ENCODE measurements at places on chromosomes 1 and 21.

GRCh38 chr1:159987186-159987585, 33.1 kb upstream of the SLAMF9 start:
- DNase-seq: no peak

- peak; percentile 88 for DNase-seq
Observed at GRCh38 chr1:240312872-240313271, 221.2 kb downstream of the FMN2 start.

DNA sequence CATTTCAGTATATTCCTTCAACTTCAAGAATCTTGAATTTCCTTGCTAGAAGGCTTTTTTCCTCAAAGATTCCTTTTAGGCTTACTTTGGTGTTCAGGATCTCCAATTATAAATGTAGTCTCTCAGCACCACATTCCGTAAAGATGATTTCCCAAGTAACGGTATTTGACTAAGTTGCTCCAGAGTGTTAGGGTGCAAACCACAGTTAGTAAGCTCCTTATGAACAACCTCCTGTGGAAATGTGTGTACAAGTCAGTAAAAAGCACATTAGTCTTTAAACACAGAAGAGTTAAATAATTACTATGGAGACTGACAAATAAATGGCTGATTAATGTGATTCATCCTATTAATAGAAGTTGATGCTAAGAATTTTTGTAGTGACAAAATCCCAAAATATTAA, 10.3 kb downstream of the DONSON start:
- peak; percentile 28 for DNase-seq

- DNase-seq: no peak
Observed at GRCh38 chr1:48205522-48205921, 17.0 kb upstream of the SLC5A9 start.

GRCh38 chr1:153122831-153123421, 9.6 kb upstream of the SPRR2F start:
- DNase-seq: no peak

GRCh38 chr1:91151702-91152101, 129.9 kb upstream of the ZNF644 start:
- no peak for DNase-seq

DNA sequence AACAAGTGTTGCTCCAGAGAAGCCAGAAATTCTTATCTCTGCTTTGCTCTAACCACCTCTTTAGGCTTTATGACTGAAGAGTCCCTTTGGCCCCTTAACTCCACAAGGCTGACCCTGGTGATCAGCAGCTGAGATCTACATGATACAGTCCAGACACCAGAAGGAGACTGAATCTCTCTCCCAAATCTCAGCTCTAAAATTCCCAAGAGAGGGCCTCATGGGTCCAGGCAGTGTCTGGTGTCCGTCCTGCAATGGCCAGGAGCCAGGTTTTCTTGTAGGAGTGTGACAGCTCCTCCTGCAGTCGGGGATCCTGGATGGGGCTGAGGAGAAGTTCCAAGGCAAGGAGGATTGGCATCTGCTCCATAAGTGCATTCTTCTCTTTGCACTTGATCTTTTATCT, 35.3 kb downstream of the L1TD1 start:
- DNase-seq: no peak

- no peak for DNase-seq
Observed at GRCh38 chr1:3420218-3420951, 34.1 kb upstream of the ARHGEF16 start.

GRCh38 chr1:10299151-10299550, 88.8 kb downstream of the KIF1B start:
- DNase-seq: no peak

- DNase-seq: no peak
Observed at GRCh38 chr1:212633161-212633560, 24.6 kb downstream of the ATF3 start.

GRCh38 chr1:53319296-53320101, 8.4 kb downstream of the LRP8 start:
- DNase-seq: no peak

GRCh38 chr21:42218836-42219605, at the start of gene ABCG1:
TSS of gene ABCG1 (plus strand) at chr21:42219140. CDS start at chr21:42219263, 123 bp downstream.
- no peak for DNase-seq

- no peak for DNase-seq
Observed at GRCh38 chr1:226989085-226989920, 49.2 kb downstream of the COQ8A start.

- DNase-seq: no peak
Observed at GRCh38 chr1:238153253-238153652, 262.5 kb upstream of the ZP4 start.

DNA sequence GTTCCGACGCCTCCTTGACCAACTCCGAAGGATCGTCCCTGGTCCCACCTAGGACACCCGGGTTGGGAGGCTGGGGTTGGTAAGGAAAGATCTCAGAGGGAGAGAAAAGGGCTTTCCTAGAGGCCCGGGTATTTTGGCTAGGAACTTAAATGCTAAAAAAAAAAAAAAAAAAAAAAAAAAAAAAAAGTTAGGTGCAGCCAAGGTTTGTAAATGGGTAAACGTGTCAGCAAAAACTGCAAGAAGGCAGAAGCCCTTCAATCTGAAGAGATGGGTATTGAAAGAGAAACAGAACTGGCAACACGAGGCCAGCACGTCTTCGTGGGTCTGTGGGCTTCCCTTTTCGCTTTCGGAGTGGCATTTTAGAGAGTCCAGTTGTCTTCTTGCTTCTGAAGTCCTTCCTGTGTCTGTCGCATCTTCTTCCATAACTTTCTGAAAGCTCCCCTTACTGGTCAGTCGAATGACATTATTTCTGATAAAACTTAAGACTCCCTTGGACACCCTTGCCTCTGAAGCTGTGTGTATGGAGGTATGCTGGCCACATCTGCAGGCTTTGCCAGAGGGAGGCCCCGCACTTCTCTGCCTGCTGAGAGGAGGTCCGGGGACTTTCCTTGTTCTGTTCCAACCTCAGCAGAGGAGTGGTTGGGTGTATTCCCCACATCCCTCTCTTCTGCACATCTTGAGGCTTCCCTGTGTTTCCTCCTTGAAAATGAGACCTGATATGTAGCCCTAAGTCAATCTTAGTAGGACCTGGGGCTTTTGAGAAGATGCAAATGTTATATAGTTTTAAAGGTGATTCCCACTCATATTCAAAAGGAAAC, 745 bp downstream of the RCSD1 start:
- no peak for DNase-seq

GRCh38 chr1:219523411-219523810, 89.5 kb downstream of the ZC3H11B start:
- no peak for DNase-seq

DNA sequence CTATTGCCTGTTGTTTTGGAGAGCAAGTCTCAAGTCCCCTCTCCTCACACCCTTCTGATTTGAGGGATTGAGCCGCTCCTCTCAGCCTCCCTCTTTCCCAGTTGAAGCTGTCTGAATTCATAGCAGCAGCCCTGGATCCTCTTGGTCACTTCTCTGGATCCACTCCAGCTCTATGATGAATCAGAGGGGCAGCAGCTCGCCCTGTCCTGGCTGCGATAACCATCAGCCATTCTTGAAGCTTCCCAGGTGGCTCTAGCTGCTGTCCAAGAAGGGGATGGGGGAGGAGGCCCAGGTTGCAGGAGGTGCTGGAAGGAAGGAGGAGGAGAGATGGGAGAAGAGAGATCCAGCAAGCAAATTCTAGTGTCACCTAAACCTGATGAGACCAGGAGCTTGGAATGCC, 31.3 kb downstream of the WNT4 start:
- no peak for DNase-seq

GRCh38 chr1:2042830-2043773, 7.1 kb upstream of the PRKCZ start:
- no peak for DNase-seq

- DNase-seq: no peak
Observed at GRCh38 chr1:219050086-219050821, 123.4 kb upstream of the LYPLAL1 start.

GRCh38 chr1:161226320-161226711, 456 bp downstream of the TOMM40L start:
- no peak for DNase-seq

DNA sequence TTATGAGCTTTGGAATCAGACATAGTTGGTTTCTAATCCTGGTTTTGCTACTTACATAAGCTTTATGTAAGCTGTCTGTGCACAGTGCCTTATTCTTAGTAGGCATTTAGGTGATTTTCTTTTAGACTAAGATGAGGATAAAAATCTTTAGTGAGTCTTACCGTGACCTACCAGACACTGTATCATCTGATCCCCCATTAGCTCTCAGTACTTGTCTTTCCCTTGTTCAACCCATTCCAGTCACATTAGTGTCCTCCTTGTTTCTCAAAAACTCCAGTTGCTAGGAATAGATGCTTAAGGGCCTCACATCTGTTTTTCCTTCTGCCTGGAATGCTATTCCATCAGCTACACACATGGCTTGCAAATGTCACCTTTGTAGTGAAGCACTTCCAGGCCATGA, 18.8 kb downstream of the PPP1R12B start:
- DNase-seq: peak; percentile 30

DNA sequence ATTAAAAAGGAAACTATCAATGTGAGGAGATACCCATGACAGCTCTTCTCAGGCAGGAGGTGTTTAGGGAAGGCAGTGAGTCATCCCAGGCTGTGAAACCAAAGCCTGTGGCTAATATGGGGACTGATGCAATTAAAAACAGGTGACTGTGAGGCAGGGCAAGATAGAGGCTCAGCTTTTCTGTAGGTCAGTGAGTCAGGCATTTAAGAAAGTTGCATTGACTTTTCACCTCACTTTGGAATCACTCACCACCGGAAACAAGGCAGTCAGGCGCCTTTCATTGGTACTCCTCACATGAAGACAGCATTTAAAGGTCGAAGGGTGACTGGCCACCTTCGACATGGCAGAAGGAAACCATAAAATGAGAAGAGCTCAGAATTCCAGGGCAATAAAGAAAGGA, 54.5 kb downstream of the PAPPA2 start:
- peak; percentile 18 for DNase-seq

GRCh38 chr1:49630156-49630555, 393.6 kb downstream of the AGBL4 start:
- DNase-seq: no peak

GRCh38 chr1:56300836-56301235, 278.5 kb downstream of the PLPP3 start:
- no peak for DNase-seq

GRCh38 chr1:221697923-221698425, 43.9 kb downstream of the DUSP10 start:
- DNase-seq: no peak

DNA sequence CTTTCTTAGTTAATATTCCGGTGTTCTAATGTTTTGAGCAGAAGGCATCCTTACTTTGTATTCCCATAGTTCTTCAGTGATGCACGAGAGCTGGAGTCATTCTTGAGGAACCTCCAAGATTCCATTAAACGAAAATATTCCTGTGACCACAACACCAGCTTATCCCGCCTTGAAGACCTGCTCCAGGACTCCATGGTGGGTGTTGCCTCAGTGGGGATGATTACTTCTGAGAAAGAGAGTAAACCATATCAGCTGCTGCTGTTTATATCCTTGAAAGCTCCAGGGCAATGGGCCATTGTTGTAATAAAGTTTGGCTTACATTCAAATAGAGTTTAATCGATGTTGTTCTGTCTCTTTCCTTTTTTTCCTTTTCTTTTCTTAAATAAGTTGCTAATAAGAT, 93.1 kb downstream of the MACF1 start:
- peak; percentile 24 for DNase-seq

GRCh38 chr1:167880580-167881021, 33.3 kb downstream of the ADCY10 start:
- no peak for DNase-seq

GRCh38 chr1:168626326-168626725, 49.9 kb downstream of the XCL1 start:
- no peak for DNase-seq

- DNase-seq: no peak
Observed at GRCh38 chr1:219099307-219099706, 74.4 kb upstream of the LYPLAL1 start.

GRCh38 chr1:187300081-187300480, 471.3 kb downstream of the PLA2G4A start:
- DNase-seq: no peak

- no peak for DNase-seq
Observed at GRCh38 chr1:168893359-168893801, 164.4 kb upstream of the DPT start.

GRCh38 chr1:220084460-220084859, 5.1 kb downstream of the BPNT1 start:
- DNase-seq: no peak

- DNase-seq: no peak
Observed at GRCh38 chr21:37542512-37542911, 175.9 kb downstream of the DYRK1A start.

DNA sequence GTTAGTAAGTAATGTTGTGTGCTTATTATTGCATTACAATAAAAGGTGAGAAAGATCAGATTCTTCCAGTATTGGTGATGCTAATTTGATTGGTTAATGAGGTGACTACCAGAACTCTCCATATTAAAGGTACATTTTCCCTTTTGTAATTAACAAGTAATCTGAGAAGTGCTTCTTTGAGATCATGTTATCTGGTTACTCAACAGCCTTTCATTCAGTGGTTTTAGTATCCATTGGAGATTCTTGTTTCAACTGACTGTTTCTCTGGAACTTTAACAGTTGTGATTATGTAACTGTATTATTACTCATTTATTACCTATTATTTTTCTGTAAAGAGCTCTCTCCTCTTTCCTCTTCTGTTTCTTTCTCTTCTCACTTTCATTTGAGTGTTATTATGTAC, 86.7 kb downstream of the PEX14 start:
- no peak for DNase-seq

- DNase-seq: no peak
Observed at GRCh38 chr1:83110156-83110555, 888.8 kb downstream of the TTLL7 start.

- no peak for DNase-seq
Observed at GRCh38 chr1:24253571-24253970, 65.6 kb upstream of the GRHL3 start.

GRCh38 chr1:37746806-37747205, 18.1 kb downstream of the EPHA10 start:
- no peak for DNase-seq

DNA sequence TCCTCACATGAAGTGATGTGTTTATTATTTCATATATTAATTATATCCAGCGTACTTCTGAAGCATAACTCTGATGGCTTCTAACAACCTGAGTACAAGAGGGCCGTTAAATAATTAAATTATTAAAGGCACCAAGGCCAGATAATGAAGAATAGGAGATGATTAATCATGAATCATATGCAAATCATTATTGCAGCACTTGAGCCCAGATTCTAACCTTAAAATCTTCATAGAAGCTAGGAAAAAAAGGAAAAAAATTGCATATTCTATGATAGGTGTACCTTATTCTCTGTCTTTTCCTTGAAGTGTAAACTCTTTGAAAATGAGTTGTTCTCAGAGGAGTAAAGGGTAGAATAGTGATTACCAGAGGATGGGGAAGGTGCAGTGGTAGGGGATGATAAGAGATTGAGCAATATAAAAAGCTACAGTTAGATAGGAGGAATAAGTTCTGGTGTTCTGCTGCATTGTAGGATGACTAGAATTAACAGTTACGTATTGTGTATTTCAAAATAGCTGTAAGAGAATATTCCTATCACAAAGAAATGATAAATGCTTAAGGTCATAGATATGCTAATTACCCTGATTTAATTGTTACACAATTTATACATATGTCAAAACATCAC, 51.1 kb downstream of the SWT1 start:
- no peak for DNase-seq

- DNase-seq: no peak
Observed at GRCh38 chr1:77557053-77557452, 125.4 kb downstream of the ZZZ3 start.

GRCh38 chr1:98181036-98181764, 260.4 kb upstream of the DPYD start:
- DNase-seq: no peak
